ENCODE measurements at places on chromosomes 5 and 9.

- no peak for DNase-seq
These were observed 57.6 kb upstream of the SH3GL2 start for GRCh38 chr9:17521100-17521855.

GRCh38 chr9:82404881-82405280 lies 416.3 kb downstream of the SPATA31D1 start:
- DNase-seq = no peak

- no peak for DNase-seq
These were observed 314.5 kb downstream of the CCDC171 start for GRCh38 chr9:15867334-15867733.

- DNase-seq = no peak
These were observed 56.4 kb downstream of the LHFPL2 start for GRCh38 chr5:78591972-78592700.
